ENCODE measurements at places on chromosomes 7 and 10. TPM values are rescaled to one million over a fixed set of nuclear protein-coding genes. Genes with fewer than 3 reads are reported as not detected.

NODAL gene
- not detected for total RNA-seq

OPALIN gene
- not detected for total RNA-seq

NAT16 gene
- not detected for total RNA-seq

EIF3A gene
- 54.1 TPM for total RNA-seq

FGL2 gene
- 19.1 TPM for total RNA-seq

GRCh38 chr7:999149-999879 lies 16.3 kb downstream of the CYP2W1 start:
- no peak for DNase-seq
- H3K27ac ChIP-seq, result no peak overlapping the region
- no peaks in the 10 kb centered on the region for H3K4me1 ChIP-seq
- H3K4me3 ChIP-seq, result no peak overlapping the region
- no peaks in the 10 kb centered on the region for H3K36me3 ChIP-seq
- no peaks in the 10 kb centered on the region for H3K27me3 ChIP-seq

DNA sequence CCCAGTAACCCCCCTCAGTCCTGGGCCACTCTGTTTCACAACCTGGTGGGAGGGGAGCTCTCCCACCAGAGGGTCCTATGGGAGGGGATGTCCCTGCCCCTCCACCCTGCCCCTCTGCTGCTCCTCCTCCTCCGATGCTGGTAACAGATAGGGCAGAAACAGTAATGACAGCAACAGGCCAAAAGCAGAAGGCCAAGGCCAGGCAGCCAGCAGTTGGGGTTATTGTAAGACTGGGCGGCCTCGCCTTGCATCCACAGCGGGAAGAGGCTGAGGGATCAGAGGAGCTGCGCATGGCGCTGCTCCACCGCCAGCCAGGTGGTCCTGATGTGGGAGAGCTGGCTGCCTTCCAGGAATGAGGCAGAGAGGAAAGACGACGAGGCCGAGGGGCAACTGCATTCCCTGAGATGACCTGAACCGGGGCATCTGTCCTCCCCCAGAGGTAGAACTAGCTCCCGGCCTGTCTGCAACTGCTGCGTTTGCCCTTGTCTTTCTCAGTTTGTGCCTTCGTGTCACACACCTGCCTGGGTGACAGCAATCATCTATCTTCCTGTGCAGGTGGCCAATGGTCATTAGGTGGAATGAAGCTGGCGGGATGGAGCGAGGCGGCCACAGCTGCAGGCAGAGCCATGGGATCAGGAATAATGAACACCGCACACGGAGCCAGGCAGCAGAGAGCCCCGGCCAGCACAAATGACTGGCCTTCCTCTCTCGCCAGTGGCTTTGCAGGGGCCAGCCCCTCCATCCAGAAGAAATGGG lies 54.0 kb upstream of the CACUL1 start:
- H3K4me1 ChIP-seq, result peaks cover 9% of the 10 kb centered on the region
- H3K27ac ChIP-seq, result no peak overlapping the region
- H3K27me3 ChIP-seq, result no peaks in the 10 kb centered on the region

GRCh38 chr10:79446758-79447084 lies 1.3 kb upstream of the ZCCHC24 start:
- peaks cover 28% of the 10 kb centered on the region for H3K4me1 ChIP-seq
- no peaks in the 10 kb centered on the region for H3K36me3 ChIP-seq
- H3K27me3 ChIP-seq, result no peaks in the 10 kb centered on the region
- no peak for DNase-seq

DNA sequence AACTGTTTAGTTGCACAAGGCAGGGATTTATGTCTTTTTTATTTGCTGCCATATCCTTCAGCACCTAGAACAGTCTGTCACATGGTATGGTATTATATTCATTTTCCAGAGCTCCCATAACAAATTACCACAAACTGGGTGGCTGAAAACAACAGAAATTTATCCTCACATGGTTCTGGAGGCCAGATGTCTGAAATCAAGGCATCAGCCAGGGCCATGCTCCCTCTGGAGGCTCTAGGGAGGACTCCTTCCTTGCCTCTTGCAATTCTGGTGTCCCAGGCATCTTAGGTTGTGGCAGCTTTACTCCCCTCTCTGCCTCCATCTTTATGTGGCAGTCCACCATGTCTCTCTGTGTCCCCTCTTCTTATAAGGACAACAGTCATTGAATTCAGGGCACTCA lies 43.1 kb downstream of the MET start:
- no peaks in the 10 kb centered on the region for H3K36me3 ChIP-seq
- DNase-seq, result no peak
- no peaks in the 10 kb centered on the region for H3K27me3 ChIP-seq

- H3K27ac ChIP-seq, result no peak overlapping the region
- no peak overlapping the region for H3K4me3 ChIP-seq
- no peaks in the 10 kb centered on the region for H3K4me1 ChIP-seq
Measured at GRCh38 chr10:34526758-34527730, 288.1 kb downstream of the PARD3 start.

DNA sequence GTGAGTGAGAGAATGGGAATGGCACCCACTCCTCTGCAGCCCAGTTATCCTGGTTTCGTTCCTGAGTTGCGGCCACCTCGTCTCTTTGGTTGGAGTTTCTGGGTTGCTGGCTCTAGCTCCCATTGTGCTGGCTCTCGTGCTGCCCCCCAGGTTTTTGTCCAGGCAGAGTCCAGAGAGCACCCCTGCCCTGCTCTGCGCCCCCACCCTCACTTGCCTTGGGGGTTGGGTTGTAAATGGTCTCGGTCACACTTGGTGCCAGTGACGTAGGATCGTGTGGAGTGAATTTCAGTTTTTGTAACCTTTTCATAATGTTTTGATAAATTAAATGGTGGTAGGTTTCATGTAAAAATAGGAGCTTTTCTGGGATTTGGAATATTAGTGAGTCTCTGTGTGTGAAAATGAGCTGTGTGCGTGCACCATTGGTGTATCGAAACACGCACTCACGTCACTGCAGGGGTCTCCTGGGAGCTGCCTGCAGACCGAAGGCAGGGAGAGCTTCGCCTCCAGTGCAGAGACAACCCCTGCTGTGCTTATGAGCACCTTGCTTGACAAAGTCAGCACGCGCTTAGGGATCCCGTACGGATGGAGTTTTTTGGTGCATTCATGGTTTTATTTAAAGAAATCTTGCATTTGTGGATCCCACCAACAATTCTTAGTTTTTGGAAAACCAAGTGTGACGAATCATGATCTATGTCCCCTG lies 32.9 kb downstream of the PFKP start:
- DNase-seq, result no peak
- no peak overlapping the region for H3K27ac ChIP-seq
- no peak overlapping the region for H3K4me3 ChIP-seq
- H3K4me1 ChIP-seq, result peaks cover 12% of the 10 kb centered on the region

DNA sequence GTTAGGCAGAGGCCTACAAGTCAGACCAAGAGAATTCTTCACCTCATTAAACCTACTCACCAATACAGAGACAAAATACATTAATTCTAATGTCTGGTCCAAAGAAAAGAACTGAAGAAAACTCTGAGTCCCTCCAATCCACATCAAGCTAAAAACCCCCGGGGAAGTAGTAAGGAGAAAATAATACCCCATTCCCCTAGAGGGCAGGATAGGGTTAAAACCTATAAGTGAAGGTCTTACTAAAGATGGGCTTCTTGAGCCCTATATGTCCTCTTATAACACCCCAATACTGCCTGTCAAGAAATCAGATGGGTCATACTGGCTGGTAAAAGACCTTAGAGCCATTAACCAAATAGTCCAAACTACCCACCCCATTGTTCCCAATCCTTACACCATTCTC lies 141.3 kb upstream of the TMEM106B start:
- H3K27me3 ChIP-seq, result no peaks in the 10 kb centered on the region
- H3K36me3 ChIP-seq, result no peaks in the 10 kb centered on the region
- H3K27ac ChIP-seq, result no peak overlapping the region
- no peak for DNase-seq

GRCh38 chr7:94088560-94088959 lies 84.4 kb upstream of the BET1 start:
- no peaks in the 10 kb centered on the region for H3K27me3 ChIP-seq
- no peaks in the 10 kb centered on the region for H3K36me3 ChIP-seq
- peaks cover 9% of the 10 kb centered on the region for H3K4me1 ChIP-seq
- H3K4me3 ChIP-seq, result no peak overlapping the region
- no peak overlapping the region for H3K27ac ChIP-seq
- no peak for DNase-seq

GRCh38 chr10:76255241-76255640 lies 823.8 kb downstream of the LRMDA start:
- no peak overlapping the region for H3K4me3 ChIP-seq
- DNase-seq, result no peak
- H3K4me1 ChIP-seq, result no peaks in the 10 kb centered on the region
- H3K27me3 ChIP-seq, result no peaks in the 10 kb centered on the region
- H3K36me3 ChIP-seq, result no peaks in the 10 kb centered on the region
- H3K27ac ChIP-seq, result no peak overlapping the region

All from liver (tissue), 10 donors.